Stimulated activated CD8-positive, alpha-beta memory T cell treated with anti-CD3 and anti-CD28 coated beads, Interleukin-7, amount 100 ng/mL, for 4 hours (primary cell): ENCODE measurements at places on chromosomes 4 and X.
A peak's percentile ranks its signal among the peaks of the same experiment; 100 is the strongest.

DNA sequence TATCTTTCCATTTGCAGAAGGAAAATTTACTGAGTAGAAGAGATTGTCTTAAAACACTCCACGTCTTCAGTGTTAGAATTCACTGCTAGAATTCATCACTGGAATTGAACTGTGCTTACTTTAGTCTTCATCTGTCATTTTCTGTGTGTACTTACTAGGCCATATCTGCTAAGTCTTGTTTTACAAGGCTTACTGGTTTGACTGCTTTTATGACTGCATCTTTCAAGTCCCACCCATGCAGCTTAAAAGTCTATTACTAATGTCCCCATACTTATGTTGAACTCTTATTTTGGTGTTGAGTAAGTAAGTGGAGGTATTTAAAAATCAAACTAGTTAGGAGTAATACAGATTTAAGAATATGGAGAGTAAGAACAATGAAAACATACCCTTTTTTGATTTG lies 14.6 kb downstream of the CLCN3 start:
- DNase-seq, result no peak

DNA sequence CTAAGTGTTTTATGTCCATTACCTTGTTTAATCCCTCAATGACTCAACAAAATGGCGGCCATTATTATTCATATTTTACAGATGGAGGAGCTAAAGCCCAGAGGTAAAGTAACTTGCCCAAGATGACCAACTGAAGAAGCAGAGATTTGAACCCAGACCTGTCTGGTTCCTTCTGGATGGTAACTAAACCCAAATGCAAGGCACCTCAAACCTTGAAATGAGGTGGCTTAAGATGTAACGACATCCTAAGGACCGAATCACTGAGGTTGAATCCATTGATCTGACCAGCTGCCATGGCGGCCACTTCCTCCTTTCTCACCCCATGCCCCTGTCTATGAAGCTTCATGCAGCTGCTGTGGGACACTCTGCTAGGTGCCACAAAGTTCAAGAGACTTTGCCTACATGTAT lies 932 bp downstream of the TLR10 start:
- DNase-seq, result no peak

DNA sequence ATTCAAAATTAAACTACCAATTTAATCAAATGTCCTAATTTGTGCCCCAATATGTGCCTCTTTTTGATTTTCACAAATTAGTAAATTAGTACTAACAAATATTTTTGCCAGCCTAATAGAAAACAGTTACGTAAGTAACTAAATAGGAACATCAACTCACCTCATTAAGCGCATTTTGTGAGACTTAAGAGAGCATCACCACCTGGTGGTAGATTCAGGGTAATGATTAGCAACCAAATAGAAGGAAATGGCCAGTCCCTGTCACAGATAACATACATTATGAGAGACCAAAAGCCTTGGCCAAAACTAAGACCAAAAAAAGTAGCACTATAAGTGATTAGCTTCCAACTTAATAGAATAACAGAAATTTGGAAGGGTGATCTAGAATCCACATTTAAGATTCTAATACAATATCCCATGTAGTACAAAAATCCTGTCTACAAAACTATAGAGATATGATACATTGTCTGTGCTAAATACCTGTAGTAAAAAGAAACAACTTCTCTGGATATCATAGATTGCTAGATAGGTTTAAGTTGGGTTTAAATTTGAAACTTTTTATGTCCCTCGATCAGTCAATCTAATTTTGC lies 46.7 kb downstream of the C4orf46 start:
- DNase-seq, result no peak

DNA sequence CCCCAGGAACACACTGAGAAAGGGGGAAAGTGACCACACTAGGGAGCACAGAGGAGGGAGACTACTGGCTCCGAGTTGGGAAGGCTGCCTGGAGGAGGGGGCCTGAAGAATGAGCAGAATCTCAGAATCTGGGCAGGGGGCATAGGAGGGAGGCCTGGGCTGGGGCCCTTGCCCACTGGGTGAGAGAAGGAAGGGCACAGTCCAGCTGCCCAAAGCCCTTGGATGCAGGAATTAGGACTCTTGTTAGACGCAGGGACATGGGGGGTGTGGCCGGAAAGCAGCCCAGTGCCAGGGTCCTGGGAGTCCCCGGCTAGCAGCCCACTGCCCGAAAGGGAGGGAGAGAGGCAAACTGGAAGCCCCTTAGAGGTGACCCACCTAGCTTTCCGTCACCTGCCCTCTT lies 1.9 kb upstream of the DUSP9 start:
- DNase-seq, result no peak

DNA sequence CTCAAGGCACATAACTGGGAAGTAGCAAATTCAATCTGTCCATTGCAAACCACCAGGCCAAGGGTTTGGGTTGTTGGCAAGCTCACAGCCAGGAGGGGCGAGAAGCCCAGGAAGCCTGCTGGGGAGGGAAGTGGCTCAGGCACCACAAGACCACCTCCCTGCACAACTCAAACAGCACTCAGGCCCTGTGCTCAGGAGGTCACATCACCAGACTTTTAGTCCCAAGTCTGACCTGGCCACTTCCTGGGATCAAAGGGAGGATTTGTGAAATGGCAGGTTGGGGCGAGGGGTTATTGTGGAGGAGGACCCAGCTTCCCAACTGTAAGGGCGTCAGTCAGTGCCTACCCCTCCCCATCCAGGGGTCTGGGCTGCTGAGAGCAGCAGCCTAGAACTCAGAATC lies 2.3 kb downstream of the ATP5ME start:
- no peak for DNase-seq

- DNase-seq, result no peak
These were observed 231.7 kb downstream of the FBXW7 start for GRCh38 chr4:152304220-152304619.

DNA sequence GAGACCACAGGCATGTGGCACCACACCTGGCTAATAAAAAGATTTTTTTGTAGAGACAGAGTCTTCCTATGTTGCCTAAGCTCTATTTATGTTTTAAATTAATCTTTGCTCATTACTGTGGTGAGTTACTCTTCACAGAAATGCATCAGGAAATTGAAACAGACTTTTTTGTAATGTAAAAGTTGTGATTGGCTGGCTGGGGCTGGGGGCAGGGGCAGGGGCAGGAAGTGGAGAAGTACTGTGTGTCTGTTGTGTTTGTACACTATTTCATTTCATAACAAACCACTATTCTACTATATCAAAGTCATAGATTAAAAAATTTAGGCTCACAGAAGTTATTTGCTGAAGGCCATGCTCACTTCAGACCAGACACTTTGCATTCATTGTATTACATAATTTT lies 19.1 kb upstream of the ABRAXAS1 start:
- DNase-seq, result no peak

- no peak for DNase-seq
These were observed 674.3 kb upstream of the AMOT start for GRCh38 chrX:113514906-113515305.

GRCh38 chrX:142884881-142885280 lies 140.8 kb upstream of the SPANXN4 start:
- no peak for DNase-seq

DNA sequence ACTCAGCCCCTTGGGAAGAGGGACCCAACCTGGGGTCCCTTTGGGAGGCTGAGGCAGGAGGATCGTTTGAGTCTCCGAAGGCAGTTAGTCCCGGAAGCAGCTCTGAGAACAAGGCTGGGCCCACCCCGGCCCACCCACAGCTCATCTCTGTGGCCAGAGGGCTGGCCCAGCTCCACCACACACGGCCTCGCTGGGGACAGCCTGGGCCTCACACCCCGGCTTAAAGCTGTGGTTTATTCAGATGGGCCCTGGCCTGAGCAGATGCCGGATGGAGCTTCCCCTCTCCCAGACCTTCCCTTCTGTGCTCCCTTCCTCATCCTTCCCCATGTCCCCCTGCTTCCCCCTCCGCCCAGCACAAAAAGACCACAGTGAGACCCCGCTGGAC lies 54.4 kb downstream of the FAM53A start:
- DNase-seq, result no peak

GRCh38 chr4:41132055-41132683 lies 82.2 kb downstream of the APBB2 start:
- no peak for DNase-seq

GRCh38 chr4:1203026-1203616 lies 30.7 kb upstream of the SPON2 start:
- no peak for DNase-seq

DNA sequence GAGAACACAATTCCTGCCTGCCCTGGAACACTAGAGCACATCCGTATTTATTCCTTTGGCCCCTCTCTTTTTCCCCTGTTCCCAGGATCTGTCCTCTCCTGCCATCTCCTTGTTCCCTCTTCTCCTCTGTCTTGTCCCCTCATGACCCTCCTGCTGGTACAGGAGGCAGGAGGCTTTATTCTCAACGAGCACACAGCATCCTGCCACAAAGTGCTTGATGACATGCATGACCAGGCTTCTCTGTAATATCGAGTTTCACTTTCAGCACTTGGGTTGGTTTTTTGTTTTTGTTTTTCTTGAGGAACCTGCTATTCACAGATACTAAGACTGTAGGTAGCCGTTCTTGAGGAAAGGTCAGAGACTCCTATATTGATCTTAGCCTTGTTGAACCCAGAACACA lies 35.3 kb downstream of the NALF2 start:
- DNase-seq, result no peak

DNA sequence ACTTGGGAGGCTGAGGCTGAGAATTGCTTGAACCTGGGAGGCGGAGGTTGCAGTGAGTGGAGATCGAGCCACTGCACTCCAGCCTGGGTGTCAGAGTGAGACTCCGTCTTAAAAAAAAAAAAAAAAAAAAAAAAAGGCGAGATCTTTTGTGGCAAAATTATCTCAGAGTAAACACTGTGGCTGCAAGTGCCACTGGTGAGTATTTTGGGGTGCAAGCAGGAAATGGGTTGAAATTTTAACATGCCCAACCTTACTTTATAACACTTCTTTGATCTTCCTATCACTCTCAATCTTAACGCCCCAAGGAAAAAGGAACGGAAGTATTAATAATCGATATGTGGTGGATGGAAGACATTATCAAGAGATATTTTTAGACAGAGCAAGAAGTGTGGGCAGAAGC lies 32.1 kb downstream of the SLC34A2 start:
- DNase-seq, result no peak

GRCh38 chrX:78945186-78945912 lies at the start of gene P2RY10:
TSS of gene P2RY10 (plus strand) at chrX:78945391. CDS start at chrX:78960521, 15,130 bp downstream.
- DNase-seq, result no peak

DNA sequence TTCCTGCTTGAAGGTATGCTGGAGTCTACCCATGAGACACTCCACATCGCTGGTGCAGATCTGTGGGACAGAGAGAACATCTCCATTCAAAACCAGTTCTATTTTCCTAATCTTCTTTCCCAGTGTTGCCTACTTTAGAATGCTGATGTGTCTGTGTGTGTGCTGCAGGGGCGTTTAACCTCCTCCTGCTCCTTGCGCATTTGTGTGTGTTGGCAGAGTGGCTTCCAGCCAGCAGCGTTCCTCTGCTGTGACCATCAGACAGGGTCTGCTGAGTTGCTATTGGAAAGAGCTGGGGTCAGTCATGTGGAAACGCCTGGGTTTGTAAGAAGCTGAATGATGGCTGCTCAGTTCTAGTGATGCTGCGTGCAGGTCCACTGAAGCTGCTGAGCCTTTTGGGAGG lies 223.6 kb downstream of the RBMX2 start:
- no peak for DNase-seq

- no peak for DNase-seq
These were observed 99.6 kb upstream of the INTU start for GRCh38 chr4:127533028-127533700.

DNA sequence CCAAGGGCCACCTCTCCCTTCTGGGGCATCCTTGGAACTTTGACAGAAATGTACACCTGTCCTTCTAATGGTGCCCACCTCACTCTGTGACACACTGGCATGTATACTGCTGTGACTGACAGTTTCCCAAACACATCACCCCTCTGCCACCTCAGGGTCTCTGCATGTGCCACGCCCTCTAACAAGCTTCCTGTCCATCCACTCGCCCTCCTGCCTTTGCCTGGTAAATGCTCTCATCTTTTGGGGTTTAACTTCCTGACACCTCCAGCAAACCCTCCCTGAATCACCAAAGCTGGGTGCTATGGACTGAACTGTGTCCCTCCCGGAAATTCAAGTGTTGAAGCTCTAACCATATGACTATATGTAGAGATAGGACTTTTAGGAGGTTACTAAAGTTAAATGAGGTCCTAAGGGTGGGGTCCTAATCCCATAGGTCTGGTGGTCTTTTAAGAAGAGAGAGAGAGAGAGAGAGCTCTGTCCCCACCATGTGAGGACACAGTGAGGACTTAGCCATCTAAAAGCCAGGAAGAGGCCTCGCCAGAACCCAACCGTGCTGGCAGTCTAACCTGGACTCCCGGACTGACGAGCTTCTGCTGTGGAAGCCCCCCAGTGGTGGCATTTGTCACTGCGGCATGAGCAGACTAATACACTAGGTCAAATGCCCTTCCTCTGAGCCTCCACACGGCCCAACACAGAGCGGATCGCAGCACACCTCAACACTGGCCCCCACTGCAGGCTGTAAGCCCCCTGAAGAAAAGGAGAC lies 95.6 kb downstream of the AFAP1 start:
- DNase-seq, result peak; percentile 53

DNA sequence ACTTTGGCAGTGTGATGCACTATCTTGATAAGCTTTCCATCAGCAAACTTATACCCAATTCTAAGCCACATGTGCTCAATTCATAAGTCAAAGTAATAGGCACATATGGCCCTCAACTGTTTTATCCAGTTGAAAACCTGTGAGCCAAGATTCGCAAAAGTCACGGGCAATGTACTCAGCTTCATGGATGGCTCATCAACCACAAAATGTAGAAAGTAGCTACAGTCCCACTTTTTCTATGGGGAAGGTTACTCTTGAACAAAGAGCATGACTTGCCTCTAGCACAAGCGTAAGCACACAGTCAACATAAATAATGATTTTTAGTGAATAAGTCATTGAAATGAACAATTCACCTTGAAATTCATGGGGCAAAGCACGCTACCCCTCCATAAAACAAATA lies 25.1 kb upstream of the DDX53 start:
- no peak for DNase-seq

- DNase-seq, result no peak
These were observed 13.3 kb upstream of the CD99 start for GRCh38 chrX:2677764-2678163.

- no peak for DNase-seq
These were observed 61.8 kb upstream of the STOX2 start for GRCh38 chr4:183843248-183843671.

DNA sequence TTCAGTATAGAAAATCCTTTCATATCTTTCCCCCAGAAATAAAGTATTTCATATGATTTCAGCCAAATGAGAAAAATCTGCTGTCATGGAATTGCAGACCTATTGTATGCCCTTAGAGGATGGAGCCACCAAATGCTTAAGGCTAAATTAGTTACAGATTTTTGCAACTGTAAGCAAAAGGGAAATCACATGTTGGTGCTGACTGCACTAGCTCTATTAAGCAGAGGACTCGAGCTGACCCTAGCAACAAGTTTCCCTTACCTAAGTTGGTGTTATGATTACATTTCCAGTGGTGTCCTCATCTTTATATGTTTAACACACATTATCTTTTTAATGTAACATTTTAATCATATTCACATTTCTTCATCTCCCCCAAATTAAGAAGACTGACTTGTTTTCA lies 58.3 kb upstream of the DOCK11 start:
- no peak for DNase-seq

- no peak for DNase-seq
These were observed 137.2 kb upstream of the ARHGEF9 start for GRCh38 chrX:63922221-63922620.
